Daoy (cell line): ENCODE measurements at places on chromosomes 6 and 20. TPM values are rescaled to one million over a fixed set of nuclear protein-coding genes. Genes with fewer than 3 reads are reported as not detected.

MCHR2 gene
- total RNA-seq = not detected in 2 replicates

POM121L2 gene
- total RNA-seq = not detected in 2 replicates

SLC16A10 gene
- 1.2 and 7.6 TPM in 2 replicates for total RNA-seq

FLRT3 gene
- 0.23 and 0.74 TPM in 2 replicates for total RNA-seq

BEND3 gene
- total RNA-seq = 4.2 and 5.6 TPM in 2 replicates

CLIC5 gene
- total RNA-seq = 0.11 TPM in 1 of 2 replicates, not detected in the other

HLA-DOA gene
- 1.9 TPM in 1 of 2 replicates, not detected in the other for total RNA-seq

NOX3 gene
- total RNA-seq = not detected in 2 replicates

DNA sequence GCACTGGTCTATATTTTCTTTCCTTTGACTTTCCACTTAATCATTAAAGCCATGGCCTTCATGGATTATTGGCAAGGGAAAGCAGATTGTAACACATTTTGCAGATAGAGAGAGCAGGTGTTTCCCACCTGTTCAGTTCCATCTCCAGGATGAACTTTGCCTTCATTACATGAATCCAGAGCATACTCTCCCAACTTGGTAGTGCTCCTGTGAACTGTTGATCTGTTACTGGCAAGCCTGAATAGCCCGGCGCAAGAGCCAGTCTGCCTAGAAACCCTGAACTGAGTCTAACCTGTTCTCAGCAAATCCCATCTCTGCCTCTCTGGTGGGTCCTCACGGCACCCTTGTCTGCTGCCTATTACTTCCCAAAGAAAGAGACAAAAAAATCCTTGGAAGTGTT is 210.3 kb downstream of the PLCB1 start:
- DNase-seq = no peak

DNA sequence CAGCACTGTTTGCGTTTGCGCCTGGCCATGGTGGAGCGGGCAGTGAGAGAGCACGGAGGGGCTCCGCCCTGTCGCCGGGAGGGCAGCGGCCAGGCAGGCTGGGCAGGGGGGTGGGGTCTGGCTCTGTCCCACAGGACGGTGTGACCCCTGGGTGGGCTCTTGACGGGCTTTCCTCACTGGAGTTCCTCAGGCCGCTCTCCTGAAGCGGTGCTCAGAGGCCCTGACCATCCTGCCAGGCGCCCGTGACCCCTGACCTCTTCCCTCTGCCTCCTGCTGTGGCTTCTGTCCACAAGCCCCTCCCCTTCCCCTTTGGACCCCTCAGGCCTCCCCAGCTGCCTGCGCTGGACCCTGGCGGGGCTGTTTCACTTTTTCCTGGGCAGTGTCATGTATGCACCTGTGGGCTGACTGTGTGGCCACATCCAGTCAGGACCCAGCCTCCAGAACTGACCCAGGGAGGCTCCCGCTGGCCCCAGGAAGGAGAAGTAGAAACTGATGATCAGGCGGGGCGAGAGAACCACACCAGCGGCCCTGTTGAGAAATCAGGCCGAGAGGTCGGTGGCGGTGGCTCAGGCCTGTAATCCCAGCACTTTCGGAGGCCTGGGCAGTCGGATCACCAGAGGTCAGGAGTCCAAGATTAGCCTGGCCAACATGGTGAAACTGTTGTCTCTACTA is 1.2 kb downstream of the OGFR start:
- DNase-seq = no peak

GRCh38 chr6:105804000-105804399 is 282.1 kb upstream of the PRDM1 start:
- DNase-seq = no peak

DNA sequence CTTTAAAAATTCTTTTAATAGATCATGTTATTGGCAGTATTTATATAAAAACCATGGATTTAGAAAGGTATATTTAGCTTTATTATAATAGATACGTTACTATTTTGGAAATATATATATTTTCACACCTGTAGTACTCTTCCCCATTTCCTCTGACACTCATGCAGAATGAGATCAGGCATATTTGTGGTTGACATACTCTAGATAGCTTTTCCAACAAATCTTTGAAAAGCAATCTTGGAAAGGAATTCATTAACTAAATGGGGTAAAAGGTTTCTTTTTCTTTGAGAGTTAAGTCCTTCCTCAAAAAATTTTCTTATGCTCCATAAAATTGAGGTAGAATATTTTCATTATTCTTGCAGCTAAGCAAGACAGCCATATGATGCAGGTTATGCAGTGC is 14.5 kb downstream of the ASF1A start:
- no peak for DNase-seq

- DNase-seq = no peak
Observed at GRCh38 chr6:147869869-147870268, 361.4 kb downstream of the SAMD5 start.

DNA sequence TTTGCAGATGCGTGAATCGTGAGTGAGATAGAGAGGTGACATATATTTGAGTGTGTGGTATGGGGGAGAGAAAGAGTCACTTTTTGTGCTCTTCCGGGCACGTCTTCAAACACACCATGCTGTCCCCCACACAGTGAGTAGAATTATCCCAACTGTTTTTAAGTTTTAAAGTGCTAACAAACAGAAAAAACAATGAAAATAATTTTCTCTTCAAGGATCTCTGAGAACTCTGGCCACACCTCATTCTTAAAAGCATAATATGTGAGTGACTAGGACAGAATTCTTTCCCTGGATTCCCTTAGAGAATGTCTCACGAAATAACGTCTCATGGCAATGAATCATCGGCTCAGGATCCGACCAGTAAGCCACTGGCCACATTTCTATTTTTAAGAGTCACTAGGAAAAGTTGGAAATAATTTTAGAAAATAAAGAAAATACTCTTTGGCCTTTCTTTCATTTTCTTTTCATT is 235.7 kb upstream of the ZNF217 start:
- peak; percentile 89 for DNase-seq

GRCh38 chr6:142752348-142752747 is 192.6 kb downstream of the HIVEP2 start:
- no peak for DNase-seq

DNA sequence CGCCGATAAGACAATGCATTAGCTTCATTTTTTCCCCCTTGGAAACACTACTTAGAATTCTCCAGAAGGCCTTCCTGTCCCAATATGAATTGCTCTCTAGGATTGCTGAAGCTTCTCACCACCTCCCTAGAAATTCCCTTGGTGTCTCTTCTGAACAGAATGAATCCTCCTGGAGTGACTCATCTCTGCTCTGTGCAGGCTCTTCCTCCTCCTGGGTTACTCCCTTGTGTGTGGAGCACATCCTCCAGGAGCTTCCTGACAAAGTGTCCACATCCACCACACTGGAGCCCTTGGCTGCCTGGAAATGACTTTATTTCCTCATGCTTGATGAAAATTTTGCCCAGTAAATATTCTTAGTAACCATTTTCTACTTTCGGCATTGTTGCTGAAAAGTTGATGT is 54.4 kb downstream of the DTNBP1 start:
- DNase-seq = peak; percentile 71

GRCh38 chr6:49526598-49526997 is 23.9 kb upstream of the C6orf141 start:
- DNase-seq = no peak

DNA sequence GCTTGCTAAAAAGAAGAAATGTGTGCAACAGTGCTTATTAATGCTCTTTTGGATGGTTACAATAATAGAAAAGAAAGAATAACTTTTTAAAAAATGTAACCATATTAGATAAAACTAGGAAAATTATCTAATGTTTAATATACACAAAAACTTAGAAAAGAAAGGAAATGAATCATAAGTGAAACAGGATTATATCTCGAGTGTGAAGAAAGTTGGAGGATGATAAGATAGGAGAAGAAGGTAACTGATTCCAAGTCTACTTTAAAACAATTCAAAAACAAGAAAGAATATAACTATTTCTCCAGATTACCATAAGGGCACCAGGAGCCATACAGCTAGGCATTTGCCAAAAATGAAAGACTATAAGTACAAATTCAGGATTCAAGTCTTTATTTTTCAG is 73.0 kb downstream of the PHIP start:
- no peak for DNase-seq

DNA sequence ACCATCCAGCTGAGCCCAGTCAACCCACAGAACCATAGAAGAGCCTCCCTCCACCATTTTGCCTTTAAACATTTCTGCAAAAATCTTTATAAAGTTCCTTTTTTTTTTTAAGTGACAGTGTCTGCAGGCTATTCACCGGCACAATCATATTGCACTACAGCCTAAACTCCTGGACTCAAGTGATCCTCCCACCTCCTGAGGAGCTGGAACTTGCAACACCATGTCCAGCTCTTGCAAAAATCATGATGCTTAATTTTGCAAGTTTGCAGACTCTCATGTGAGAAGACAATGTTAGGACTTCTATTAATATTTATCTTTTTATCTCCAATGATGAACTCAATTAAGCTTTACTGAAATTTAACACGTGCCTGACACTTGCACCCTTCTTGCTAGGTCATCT is 88.8 kb downstream of the INSM1 start:
- no peak for DNase-seq

DNA sequence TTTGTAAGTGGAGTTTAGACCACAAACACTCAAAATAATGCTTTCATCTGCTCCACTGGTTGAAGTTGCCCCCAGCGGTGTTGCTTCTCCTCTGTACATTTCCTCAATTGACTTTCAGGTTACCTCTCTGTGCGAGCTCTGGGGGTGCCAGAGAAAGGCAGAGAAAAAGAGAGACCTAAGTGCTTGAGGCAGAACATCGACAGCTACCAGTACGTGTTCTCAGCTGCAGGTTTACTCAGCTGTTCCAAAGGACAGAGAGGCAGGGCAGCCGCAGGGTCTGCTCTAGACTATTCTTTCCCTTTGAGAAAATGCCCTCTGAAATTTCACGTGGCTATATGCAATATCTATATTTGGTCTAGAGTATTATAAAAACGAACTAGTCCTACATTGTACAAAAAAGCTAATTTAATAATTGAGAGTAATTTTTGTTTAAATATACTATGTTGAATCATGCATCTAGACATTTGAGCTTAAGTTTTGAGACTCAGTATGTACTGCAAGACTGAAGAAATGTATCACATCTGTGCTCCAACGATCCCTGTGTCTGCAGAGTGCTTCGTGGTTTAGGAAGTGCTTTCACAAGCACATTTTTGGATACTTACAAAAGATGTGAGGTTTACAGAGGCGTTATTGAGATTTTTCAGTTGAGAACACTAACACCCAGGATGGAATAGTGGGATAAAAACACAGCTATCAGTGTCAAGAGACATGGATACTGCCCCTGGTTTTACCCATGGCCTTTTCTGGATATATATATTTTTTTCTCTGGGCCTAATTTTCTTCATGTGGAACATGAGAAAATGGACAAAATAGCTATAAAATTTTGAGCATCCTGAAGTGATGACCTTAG is 453.6 kb upstream of the FLRT3 start:
- no peak for DNase-seq

DNA sequence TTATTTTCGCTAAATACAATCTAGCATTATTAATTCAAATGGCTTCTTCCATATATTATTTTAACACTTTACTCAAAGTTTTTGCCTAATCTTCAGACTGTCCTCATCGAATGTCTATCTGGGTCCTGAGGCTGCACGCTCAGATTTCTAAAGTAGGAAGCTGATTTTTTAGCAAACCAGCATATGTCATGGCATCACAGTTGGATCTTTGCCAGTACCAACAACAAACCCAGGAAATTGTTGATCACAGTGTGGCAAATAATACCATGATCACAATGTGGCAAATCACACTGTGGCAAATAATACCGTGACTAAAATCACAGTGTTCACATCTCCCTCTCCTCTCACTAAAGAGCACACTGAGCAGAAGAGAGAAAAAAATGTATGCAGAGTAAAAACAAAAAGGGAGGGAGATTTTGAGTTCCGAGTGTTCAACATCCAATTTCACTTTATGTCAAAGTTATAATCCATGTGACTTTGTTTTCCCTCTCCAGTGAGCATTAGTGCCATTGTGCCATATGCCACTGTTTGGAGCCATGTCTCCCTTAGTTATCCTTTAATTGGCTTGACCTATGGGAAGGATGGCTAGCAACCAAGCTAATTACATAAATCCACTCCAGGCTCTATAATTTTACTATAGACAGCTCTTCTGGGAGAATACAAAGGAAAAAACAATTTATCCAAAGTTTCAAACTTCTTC is 1059.6 kb downstream of the HACE1 start:
- no peak for DNase-seq

GRCh38 chr6:37230104-37230503 is 27.5 kb upstream of the TBC1D22B start:
- DNase-seq = no peak

DNA sequence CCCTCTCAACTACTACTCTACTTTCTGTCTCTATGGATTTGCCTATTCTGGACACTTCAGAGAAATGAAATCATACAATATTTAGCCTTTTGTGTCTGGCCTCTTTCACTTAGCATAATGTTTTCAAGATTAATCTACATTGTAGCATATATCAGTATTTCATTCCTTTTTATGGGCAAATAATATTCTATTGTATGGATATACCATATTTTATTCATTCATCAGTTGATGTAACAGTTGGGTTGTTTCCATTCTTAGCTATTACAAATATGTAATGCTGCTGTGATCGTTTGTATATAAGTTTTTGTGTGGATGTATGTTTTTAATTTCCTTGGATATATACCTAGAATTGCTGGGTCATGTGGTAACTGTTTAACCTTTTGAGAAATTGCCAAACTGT is 23.4 kb downstream of the FAM184A start:
- no peak for DNase-seq

DNA sequence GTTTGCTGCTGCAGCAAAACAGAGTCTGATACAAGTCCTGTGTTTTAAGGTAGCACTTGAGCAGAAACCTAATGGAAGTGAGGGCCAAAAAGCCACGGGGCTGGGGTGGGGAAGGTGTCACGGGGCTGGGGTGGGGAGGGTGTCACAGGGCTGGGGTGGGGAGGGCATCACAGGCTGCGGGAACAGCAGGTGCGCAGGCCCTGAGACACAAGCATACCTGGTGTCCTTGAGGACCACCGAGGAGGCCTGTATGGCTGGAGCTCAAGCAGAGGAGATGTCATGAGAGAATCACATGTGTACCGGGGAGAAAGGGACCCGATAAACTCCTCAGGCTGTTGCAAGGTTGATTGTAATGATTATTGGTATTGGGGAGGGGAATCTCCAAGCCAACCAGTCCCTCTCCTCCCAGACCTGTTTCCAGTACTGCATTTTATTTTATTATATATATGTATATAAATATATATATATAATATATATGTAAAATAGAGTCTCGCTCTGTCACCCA is 13.6 kb upstream of the SPO11 start:
- DNase-seq = no peak

DNA sequence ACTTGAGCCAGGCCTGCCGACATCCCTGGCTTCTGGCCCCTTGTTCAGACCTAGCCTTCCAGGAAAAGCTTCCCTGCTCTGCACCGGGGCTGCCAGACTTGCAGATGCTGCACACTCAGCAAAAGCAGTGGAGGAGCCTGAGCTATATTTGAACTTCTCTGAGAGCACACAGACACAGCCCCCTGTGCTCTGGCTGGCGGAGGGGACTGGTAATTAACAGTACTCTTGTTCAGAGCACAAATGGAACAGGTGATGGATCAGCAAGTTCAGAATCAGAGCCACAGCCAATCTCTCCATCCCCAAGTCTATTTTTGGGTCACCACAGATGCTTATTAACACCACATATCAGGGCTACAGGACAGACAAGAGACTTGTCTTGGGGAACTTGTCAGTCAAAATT is 27.6 kb upstream of the RIMS4 start:
- DNase-seq = no peak

- DNase-seq = no peak
Observed at GRCh38 chr6:124888581-124889371, 73.5 kb upstream of the RNF217 start.

GRCh38 chr20:5908981-5909380 is 41.4 kb downstream of the TRMT6 start:
- no peak for DNase-seq

- peak; percentile 82 for DNase-seq
Observed at GRCh38 chr6:1856381-1856780, 246.7 kb downstream of the FOXC1 start.
